ENCODE measurements at places on chromosomes 5 and 9.

DNA sequence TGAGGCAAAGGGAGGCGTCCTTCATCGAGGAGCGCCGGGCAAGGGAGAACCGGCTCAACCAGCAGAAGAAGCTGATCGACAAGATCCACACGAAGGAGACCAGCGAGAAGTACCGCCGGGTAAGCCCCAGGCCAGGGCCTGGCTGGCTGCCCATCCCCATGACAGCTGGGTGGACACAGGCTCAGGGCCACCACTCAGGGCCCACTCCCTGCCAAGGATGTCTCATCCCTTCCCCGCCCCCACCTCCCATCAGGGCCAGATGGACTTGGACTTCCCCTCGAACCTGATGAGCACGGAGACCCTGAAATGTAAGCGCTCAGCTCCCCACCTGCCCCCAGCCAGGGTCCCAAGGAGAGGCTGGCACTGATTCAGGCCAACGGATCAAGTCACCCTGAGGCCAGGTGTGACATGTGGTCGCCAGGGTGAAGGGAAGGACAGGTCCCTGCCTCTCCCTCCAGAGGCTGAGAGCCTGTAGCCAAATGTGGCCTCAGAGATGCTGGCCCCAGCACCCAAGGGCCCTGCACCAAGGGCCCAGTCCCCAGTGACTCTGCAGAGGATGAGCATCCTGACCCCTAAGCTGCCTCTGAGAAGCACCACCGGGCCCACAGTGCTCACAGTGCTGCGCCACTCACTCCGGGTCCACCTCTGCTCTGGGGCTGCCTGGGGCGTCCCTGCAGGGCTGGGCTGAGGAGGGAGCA is 3.1 kb upstream of the RABL6 start:
- no peak for DNase-seq

DNA sequence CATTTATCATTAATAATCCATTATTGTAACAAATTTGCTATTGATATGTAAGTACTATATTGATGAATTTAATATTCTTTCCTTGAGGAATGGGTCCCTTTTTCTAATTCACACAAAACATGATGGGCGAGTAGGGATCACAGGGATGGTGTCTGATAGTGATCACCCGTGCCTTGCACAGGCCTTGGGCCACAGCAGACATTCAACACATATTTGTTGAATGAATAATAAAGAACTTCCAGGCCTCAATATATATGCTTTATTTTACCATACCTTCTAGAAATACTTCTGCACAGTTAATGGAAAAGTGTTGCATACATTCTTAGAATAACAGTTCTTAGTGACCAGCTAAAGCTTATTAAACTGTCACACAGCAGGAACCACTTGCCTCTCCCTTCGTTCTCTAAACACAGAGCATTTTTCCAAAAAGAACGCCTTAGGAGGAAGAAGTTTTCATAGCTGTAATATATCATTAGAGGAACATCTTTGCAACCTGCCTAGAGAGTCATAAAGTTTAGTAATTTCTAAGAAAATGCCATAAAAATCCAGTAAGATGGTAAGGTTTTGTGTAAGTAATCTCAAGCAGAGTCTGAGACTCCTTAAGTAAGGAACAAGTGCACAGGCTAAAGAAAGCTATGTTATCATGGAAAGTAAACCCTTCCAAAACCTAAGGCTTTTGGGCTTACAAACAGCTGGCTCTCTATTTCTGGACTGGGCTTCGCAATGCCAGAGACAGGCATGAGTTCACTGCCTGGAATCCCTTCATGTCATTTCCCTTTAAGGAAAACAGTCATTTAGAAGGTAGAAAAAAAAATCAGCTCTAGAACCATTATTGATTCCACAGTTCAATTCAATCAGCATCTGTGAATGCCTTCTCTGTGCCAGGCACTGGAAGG is 17.7 kb downstream of the TTLL11 start:
- no peak for DNase-seq

DNA sequence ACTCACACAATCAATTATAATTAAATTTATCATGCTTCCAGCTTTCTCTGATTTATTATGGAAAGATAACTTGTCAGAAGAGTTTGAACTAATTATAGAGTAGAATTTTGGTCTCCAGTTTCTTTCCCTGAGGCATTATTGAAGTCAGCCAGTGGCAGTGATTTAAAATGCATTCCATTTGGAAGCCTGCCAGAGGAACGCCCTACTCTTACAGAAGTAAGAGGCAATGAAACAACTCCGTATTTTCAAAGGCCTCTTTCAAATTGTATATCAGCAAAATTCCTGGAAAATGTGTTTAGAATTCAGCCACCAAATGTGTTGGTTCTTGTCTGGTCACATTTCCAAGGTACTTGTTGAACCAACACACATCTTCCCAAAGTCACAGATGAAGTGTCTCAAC is 640.9 kb downstream of the SEMA5A start:
- peak; percentile 61 for DNase-seq

DNA sequence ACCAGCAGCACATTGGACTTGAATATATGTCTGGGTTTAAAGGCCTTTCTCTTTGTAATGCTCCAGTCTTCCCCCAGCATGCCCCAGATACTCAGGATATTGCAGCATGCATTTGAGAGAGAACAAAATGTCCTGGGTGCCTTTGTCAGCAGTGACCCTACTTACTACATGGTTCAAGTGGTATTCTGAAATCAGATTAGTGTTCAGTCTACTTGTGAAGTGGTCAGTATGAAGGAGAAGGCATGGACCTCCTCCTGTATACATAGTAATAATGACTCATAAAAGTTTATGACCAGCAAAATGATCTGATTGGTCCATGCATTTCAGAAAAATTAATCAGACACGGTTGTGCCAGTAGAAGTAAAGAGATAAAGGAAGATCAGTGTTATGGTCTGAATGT is 25.4 kb downstream of the GPR21 start:
- DNase-seq, result no peak
